SW 1271 (cell line): ENCODE measurements at places on chromosomes 6 and 20.

- DNase-seq = no peak
Measured at GRCh38 chr6:168949981-168950857, 303.4 kb downstream of the THBS2 start.

DNA sequence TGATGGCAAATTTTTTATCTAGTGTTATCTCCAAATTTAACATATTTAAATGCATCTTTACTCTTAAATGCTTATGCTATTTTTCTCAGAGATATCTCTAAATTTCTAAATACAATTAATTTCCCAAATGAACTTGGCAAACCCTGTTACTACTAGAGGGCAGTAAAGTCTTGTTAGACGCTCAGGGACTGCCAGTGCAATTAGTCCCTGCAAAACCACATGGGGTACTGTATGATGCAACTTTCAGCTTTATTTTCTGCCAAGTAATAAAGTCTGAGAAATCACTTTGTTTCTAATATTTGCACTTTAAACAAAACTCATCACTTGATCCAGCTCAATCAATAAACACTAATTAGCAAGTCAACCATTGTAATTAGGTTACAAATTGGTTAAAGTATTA is 76.0 kb upstream of the ADGRB3 start:
- no peak for DNase-seq

DNA sequence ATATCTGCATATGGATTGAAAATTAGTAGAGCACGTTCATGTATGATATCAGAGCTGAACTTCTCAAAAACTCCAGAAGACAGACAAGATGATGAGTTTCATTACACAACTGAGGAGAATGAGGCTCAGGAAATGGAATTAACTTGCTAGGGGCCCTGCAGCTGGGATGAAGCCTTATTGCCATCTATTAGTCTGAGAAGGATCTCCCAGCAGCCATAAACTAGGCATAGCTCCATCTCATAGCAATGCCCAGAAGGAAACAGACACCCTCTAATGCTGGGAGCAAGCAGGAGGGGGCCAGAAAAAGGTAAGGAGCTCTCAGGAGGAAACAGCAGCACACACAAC is 18.0 kb downstream of the TFEB start:
- DNase-seq = no peak

DNA sequence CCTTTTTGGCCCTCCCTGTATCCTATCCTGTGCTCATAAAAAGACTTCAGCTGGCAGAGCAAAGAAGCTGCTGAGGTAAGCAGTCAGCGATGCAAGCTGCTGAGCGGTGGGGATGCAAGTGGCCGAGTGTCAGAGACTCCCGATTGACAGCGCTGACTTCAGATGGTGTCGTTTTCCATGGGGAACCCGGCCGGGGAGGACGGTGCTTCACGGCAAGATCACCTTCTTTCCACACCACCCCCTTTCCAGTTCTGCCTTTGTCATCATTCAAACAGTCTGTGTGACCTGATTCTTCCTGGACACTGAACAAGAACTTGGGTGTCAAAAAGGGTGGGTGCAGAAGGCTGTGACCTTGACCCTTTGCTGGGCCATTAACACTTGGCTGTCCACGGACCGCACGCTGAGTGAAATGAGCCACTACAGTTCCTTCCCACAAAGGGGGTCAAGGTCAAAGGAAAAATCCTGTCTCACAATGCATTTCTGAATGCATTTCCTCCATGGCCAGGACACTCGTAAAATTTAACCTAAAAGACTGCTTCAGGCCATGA is 52.9 kb upstream of the UNC93A start:
- DNase-seq = no peak

DNA sequence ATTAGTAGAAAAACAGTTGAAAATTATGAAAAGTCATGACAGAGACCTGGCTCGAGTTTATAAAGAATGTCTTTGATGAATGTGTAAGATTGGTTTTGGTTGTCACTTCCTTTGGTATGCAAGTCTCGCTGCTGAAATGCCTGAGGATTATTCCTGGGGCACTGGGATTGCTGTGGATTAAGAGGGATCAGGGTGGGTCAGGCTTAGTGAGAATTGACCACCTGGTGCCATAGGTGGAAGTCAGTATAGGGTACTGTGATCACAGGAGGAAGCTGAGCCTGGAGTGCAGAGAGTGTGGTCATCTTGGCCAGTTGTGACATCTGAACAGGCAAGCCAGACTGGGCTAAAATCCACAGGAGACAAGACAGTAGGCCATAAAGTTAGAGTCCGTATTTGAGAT is 34.9 kb downstream of the CEP43 start:
- DNase-seq = no peak

DNA sequence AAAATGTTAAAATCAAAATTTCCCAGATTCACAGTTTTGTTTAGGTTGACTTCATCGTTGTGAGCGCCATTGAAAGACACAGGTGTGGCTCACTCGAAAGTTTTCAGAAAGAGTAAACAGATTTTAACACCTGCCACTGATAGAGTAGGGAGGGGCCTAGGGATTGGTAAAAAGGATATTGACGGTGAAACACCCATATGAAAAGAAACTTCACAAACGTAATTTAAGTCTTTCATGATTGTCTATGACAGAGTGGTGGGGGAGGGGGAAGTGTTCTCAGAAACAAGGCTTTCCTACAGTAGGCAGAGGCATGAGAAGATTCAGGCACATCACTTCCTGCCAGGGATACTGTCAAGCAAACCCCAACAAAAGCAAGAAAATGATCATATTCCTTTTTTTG is 101.4 kb downstream of the PERP start:
- DNase-seq = no peak

DNA sequence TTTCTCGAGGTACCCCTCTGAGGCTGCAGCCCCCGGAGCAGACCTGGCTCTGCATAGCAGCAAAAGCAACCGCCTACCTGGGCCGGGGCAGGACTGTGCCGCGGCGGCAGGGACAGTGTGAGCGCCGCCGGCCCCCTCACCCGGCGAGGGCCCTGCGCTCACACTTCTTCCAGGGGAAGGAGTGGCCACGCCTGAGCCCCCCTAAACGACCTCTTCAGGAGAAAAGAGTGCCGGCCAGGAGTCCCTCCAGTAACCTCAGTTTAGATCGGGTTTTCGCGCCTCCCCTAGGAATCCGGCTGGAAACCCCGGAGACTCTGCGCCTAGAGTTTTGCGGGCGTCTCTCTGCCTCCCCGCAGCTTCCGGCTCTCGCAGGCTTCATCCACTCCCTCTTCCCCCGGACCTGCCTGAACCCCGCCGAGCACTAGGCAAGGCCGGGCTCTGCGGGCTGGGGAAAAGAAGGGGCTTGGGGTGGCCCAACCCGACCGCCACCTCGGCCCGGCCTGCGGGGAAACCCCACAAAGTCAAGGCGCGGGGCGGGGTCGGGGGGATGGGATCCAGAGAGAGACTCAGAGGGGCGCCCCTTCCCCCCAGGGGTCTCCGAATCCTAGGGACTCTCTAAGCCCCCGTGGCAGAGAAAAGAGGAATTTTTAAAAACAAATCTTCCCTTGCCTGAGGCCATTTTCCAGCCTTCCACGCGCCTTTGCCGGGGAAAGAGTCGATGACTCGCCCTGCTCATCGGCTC is 558 bp downstream of the LINC00237 start:
- no peak for DNase-seq

GRCh38 chr6:6643398-6643797 is 54.9 kb downstream of the LY86 start:
- no peak for DNase-seq

GRCh38 chr6:129929433-129929832 is 68.3 kb upstream of the TMEM244 start:
- no peak for DNase-seq

- no peak for DNase-seq
Measured at GRCh38 chr6:118722829-118723813, 71.7 kb upstream of the CEP85L start.

DNA sequence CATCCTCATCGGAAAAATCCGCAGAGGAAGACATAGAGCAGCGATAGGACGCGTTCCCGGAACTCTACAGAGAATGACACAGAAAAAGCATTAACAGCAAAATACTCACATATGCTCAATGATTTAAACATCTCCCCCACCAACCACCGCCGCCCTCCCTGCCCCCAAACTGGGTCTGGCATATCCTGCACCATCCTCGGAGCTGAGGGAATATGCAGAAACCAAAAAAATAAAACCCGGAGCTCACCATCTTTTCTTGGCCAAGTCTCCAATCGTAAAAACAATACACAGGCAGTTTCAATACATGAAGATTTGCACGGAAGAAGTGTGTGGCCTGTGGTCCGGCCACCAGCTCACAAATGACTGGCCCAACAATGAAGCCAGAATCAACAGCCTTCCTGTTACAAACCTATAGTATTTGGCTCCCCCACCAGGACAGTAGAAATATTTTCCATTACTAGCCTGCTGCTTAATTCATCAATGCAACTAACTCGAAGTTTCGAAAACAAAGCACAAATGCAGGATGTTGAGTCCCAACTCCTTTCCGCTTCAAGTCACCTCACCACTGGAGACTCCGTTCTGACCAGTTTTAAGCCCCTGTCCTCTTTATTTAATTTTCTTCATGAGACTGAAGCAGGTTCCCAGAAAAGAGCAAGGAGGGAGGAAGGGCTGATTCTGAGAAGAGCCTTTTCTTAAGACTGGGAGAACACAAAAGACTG is 103.2 kb upstream of the BEND6 start:
- DNase-seq = no peak

DNA sequence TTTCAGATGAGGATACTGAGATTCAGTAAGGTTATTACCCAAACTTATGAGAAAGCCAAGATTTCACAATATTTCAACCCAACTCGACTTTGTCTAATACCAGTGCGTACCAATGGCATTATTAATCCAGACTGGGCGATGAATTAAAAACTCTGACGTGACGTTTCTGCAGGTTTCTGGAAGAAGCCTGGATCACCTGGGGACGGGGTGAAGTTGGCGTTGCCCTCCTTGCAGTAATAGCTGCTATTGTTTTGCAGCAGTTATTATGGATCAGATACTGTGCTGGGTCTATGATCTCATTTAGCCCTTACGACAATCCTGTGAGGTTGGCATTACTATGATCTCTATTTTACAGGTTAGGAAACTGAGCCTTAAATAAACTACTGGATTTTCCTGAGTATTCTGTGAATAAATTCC is 569 bp upstream of the CDC5L start:
- no peak for DNase-seq

GRCh38 chr6:56685102-56685733 is 42.5 kb upstream of the DST start:
- no peak for DNase-seq

DNA sequence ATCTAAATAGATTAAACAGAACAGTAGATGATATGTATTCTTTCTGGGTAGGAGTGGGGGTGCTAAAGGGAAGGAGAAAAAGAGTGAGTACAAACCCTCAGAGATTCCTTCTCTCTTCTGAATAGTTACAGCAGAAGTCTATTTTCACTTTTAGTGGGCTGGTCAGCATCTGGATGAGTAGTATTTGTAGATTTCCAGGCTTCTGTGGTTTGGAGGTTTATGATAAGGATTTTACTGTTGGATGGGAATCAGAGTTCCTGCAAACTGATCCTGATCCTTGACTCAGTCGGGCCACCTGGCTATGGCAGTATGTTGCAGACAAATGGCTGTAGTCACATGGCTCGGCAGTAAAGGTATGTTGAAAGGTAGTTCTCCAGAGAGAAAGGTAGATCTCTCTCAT is 84.3 kb upstream of the IFNGR1 start:
- DNase-seq = no peak

DNA sequence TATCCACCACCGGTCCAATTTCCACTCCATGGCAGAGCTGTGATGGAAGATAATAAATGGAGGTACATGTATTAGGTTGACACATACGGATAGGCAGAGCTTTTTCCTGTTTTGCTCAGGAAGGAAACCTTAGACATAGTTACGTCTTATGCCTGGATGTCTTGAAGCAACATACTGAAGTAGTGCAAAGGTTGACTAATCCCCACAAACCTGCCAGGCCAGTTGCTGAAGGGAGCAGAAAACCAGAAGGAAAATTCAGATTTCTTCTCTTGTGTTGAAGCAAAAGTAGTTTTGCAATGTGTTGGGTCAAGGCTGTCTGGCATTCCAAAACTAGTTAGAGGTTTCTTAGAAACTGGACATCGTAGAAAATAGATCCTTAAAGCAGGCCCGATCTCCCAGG is 68.7 kb downstream of the PHACTR1 start:
- DNase-seq = no peak

- DNase-seq = no peak
Measured at GRCh38 chr6:7770111-7770510, 44.2 kb downstream of the BMP6 start.

GRCh38 chr20:48523191-48523995 is 304.4 kb downstream of the PREX1 start:
- no peak for DNase-seq

DNA sequence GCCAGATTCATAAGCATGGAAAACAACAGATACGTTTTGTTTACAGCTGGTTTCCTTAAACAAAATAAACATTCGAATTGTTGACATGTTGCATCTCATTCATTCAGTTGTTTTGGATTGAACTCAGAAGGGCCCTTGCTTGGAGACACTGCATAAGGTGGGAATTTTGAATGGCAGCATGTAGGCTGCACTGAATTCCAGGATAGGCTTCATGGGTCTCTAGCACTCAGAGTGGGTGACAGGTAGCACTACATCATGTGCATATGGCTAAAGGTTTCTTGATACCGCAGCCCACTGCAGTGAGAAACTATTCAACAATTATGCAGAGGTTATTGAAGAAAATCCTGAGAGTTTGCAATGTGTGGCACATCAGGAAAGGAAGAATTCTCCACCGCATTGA is 1.6 kb downstream of the BEND6 start:
- DNase-seq = no peak

- DNase-seq = no peak
Measured at GRCh38 chr6:100062621-100063020, 68.6 kb upstream of the MCHR2 start.

DNA sequence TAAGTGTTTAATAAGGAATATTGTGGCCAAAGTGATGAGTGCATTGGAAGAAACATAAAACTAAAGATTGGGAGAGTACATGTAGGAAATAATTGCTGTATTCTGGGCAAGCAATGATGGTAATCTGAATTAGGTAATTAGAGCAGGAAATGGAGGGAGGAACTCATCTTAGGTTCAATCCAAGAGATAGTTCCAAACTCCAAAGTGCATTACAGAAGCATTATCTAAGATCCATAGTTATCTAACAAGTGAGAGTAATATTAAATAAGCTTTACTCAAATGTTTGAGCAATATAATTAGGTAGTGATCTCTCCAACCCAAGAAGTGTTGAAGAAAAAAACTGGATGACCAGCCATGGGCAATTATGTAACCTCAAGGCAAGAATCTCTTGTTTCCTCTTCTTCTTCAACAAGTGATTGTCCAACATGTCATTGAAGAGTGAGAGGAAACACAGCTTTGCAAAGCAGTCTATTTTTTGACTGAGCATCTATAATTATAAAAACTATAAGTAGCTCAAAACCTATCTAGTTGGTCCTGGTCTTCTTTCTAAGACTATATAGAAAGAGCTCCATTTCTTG is 181.2 kb upstream of the TNFAIP3 start:
- no peak for DNase-seq

GRCh38 chr6:170280689-170281045 is 10.2 kb downstream of the DLL1 start:
- DNase-seq = no peak
